ENCODE measurements at places on chromosomes 1 and 21.
A peak's percentile ranks its signal among the peaks of the same experiment; 100 is the strongest.

DNA sequence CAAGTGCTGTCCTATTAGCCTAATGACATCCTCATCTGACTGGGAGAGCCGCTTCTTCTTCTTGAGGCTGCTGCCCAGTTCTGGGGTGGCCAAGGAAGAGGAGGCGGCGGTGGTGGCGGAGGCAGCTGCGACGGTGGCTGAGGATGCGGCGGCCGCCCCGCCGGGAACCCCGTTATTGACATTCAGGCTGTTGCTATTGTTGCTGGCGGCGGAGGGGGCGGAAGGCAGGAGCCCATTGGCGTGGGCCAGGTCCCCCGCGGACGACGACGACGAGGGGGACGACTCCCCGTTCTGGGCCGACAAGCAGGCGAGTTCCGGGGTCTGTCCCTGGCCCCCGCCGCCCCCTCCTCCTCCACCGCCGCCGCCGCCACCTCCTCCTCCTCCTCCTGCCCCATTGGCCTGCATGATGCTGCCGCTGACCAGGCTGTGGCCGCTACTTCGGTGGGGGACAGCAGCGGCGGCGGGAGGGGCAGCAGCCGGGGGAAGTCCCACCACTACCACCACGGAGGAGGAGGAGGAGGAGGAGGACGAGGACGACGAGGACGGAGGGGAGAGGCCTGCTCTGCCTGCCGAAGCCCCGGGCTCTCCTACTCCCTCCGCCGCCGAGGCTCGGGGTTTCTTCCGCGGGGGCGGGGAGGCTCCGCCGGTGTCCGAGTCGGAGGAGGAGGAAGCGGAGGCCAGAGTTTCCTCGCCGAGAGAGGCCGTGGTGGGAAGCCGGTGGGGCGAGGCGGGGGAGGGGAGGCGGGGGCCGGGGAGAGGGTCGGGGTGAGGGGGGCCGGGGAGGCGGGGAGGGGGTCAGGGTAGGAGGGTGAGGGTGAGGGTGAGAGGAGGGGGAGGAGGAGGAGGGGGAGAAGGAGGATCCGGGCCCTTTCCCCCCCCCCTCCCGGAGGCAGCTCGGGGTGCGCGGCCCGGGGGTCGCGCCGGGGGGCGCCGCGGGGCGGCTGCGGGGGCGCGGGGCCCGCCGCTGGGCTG is 610 bp downstream of the WDR26 start:
- no peak for DNase-seq

- no peak for DNase-seq
These were observed 73.1 kb downstream of the RUNX3 start for GRCh38 chr1:24856787-24857506.

DNA sequence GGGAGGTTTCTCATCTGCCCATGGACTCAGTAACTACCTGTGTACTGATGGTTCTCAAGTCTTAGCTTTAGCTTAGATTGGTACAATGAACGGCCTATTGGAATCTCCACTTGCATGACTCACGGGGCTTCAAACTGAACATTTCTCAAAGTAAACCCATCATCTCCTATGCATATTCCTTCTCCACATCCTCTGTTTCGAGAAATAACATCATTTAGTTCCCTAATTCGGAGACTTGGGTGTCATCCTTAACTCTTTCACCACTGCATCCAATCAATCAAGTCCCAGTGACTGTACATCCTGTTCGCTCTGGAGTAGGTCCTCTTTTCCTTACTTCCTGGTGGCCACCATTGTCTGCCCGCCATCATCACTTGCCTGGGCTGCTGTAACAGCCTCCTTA is 55.8 kb downstream of the LGR6 start:
- no peak for DNase-seq

GRCh38 chr21:20971296-20971921 is 26.8 kb upstream of the NCAM2 start:
- peak; percentile 10 for DNase-seq

GRCh38 chr21:38314558-38314957 is 57.8 kb downstream of the KCNJ15 start:
- no peak for DNase-seq

- DNase-seq = no peak
These were observed 36.9 kb upstream of the AJAP1 start for GRCh38 chr1:4617506-4617905.

DNA sequence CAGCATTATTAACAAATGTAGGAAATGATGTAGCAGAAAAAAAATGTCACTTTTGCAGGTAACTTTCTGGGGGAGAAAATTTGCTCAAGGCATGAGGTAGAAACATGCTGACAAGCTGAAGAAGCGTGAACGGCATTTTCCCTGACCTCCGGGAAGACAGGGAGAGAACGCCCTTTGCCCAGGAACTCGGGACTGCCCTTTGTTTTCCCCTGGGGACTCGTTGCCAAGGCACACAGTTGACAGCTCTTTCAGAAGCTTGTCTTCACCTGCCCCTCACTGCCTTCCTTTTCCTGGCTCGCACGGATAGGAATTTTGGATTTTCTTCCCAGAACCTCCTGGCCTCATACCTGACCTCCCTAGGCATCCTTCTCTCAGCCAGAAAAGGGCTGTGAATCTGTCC is 52.7 kb upstream of the COA6 start:
- DNase-seq = no peak

GRCh38 chr1:8598060-8598724 is 219.2 kb downstream of the RERE start:
- DNase-seq = peak; percentile 24

DNA sequence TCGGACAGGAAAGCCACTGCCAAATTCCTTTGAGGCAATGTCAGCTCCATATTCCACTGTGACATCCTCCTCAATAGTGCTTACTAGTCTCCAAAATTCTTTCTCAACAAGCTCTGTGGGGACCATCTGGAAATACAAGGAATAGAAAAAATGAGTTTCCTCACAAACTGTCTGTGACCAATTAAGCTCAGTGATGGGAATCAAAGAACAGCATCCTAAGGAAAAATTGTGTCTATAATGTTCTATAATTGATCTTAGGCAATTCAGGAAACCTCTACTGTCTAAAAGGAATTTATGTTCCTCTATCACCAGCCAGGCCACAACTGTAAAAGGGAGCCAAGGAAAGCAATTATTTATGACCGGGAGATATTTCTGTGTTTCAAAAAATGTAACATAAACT is 46.1 kb upstream of the SYT2 start:
- DNase-seq = no peak

DNA sequence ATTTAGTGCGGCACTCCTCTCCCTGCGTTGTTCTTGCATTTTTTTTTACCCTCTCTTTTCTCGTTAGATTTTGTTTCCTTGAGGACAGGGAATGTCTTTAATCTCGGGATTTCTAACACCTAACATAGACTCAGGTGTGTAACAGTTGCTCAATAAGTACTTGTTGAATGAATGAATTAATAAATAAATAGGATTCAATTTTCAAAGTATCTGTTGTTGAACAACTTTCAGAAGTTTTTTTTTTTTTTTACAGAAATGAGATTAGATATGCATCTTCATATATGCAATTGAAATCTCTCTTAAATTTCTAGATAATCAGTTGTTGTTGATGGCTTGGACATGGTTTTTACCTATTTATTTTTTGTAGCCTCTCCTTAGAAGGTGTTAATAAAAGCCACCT is 83.1 kb downstream of the ROR1 start:
- no peak for DNase-seq

DNA sequence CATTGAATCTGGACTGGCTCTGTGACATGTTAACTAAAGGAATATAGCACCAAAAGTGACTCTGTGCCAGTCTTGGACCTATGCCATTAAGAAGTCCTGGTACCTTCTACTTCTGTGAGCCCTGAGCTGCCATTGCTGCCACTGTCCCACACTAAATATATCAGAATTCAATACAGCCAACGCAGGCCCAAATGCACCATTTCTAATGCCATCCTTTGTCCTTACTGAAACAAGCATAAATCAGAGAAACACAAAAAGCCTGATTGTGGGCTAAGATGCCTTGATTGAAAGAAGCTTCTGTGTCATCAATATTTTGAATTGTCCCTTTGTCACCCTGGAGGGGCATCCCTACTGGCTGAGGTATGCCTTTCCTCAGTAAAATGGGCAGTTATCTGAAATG is 66.9 kb upstream of the NEK2 start:
- no peak for DNase-seq

DNA sequence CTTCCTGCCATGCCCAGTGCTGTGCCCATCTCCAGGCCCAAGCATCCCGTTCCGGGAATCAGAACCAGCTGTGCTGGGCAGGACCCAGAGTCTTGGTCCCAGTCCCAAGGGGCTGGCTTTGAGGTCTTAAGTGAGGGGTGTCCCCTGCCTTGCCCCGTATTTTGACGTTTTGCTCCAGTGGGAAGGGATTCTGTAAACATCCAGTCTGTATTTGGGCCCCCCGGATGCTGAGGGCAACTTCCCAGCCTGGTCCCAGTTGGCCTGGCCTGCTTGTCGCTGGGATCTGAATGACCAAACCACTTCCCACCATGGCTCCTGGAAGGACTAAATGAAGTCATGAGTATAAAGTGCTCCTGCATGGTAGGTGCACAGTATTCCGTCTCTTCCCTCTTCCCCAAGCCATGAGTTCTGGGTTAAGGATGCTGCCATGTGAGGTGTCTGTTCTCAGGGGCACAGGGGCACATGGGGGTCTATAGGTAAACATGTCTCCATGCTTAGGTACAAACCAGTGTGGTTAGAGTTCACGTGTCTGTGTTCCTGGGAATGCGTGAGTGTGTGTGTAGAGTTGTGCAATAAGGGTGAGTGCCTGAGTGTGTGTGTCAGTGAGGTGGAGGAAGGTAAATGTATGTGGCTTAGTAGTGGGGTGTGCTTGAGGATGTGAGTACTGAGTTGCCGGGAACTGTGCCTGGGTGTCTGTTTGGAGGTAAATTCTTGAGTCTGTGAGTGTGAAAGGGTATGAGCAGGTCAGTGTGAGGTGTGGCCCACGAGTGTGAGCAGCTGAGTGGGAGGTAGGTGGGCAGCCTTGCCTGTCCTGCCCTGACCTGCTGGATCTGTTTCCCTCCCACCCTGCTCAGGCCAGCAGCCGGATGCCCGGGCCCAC is 1.5 kb downstream of the B4GALT2 start:
- DNase-seq = no peak

DNA sequence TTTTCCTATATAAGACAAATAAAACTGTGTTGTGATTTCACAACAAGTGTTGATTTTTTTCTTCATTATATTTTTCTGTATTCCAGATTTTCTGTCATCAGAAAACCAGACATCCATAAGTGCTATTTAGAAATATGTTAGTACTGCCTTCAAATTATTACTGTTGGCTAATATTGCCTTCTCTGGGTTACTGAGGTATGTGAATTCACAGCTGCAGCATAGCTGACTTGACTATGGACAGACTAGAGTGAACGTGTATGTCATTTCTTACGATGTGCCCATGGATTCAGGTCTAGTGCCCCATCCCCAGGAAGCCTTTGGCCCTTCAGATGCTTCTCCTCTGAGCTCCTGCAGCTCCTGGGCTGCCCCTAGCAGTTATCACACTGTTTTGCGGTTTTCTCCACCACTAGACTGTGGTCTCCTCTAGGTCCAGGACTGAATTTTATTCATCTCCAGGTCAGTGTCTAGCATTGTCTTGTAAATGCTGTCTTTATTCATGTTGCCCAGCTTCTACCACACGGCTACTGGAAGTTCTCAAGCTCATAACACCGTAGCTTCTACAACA is 118.5 kb downstream of the FGGY start:
- no peak for DNase-seq

DNA sequence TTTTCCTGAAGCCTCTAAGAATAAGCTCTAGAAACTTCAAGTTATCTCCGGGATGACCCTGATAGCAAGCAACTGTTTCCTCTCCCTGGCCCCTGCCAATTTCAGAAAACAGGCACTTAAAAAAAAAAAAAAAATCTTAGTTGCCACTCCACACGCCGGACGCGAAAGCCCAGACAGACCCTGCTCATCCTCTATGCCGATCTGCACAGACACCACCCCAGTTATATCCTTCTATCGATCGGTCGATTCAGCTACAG is 1.7 kb downstream of the ANP32E start:
- no peak for DNase-seq

DNA sequence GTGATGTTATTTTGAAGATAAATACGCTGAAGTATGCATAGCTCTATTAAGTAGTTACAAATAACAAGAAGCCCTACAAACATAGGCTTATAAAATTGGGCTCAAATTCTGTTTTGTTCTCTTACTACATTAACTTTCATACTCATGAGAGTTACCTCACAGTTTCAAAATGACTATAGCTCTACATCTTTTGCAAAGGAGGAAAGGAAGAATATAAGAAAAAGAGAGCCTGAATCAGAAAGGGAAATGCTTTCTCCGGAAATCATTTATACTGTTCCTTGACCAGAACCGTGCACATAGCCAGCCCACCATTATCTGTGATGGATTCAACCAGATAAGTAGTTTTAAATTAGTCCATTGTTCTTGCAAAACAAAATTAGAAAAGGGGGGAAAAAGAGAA is 1252.1 kb downstream of the NCAM2 start:
- DNase-seq = no peak

- no peak for DNase-seq
These were observed 10.9 kb downstream of the TIMM17A start for GRCh38 chr1:201966171-201966570.

- peak; percentile 93 for DNase-seq
These were observed 472.7 kb downstream of the PTPRU start for GRCh38 chr1:29708796-29709703.

GRCh38 chr1:41518471-41518870 is 34.0 kb upstream of the EDN2 start:
- DNase-seq = no peak

DNA sequence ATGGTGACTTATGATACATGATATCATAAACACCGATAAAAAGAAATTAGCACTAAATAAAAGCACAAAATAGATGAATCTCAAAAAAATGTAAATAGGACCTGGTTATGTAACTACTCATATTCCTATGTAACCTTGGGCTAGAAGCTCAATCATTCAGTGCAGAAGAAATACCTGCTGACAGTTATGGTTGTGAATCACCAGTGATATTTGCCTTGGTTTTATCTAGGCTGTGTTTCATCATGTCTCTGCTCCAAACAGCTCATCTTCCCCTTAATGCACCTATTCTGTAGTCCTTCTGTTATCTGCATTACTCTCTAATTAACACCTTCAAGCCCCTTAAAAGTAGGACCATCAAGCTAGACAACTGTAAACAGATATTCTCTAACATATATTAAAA is 16.3 kb upstream of the PIGC start:
- no peak for DNase-seq

DNA sequence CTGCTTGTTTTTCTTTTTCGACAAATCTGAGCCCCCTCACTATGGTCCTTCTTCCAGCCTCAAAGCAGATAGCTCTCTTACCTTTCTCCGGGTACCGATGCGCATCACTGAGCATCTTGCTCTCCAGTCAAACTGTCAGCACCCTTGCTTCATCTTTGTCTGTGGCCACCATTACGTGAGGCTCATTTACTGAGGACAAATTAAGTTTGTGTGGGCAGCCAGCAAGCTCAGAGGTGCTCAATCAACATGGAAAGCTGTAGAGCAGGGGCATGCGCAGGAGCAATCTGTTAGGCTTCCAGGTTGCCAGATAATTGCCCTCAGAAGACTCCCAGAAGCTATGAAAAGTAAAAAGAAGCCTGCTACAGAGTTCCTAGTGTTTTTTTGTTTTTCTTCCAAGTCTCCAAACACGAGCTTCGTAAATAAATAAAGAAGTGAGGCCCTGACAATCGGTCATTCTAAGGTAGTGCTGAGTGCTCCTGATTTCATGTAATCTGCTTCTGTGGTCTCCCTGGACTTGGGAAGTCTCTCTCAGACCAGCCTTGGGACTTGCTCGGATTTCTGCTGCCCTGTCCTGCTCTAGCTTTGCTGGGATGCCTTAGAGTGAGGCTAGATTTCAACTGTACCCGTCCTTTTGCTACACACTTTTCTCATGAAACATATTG is 1.8 kb downstream of the C1orf53 start:
- DNase-seq = no peak

- DNase-seq = no peak
These were observed 5.7 kb downstream of the WNT4 start for GRCh38 chr1:22137004-22137720.

- DNase-seq = peak; percentile 47
These were observed 69.2 kb downstream of the LTN1 start for GRCh38 chr21:28923439-28923975.
